ENCODE measurements at places on chromosomes 16 and 17. TPM values are rescaled to one million over a fixed set of nuclear protein-coding genes. Genes with fewer than 3 reads are reported as not detected.

Gene INCA1
- not detected for total RNA-seq

Gene CCL8
- 2.5 TPM for total RNA-seq

Gene UTS2R
- total RNA-seq: not detected

Gene TMEM235
- total RNA-seq: not detected

Gene PRR11
- not detected for total RNA-seq

Gene KRTAP1-5
- total RNA-seq: not detected

Gene CACNG5
- not detected for total RNA-seq
